ENCODE measurements at places on chromosomes 6 and 20.

DNA sequence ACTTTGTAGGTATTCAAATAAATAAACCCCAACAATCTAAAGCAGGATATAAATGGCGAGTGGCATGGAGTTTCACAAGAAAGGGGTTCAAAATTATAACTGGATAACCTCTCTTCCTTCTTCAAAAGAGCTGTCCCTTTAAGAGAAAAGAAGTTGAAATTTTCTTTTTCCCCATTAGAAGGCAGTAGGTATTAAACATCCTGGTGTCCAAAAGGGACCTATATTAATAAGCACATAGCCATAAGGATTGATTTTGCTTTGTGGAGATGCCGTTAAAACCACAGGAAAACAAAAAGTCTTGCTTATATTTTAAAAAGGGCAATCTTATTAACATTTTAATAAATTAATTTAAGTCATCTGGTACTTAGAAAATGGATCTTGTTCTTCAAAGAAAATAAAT, 76.5 kb downstream of the LYRM4 start:
- DNase-seq = no peak

GRCh38 chr6:24660105-24660504, 6.6 kb downstream of the TDP2 start:
- no peak for DNase-seq

GRCh38 chr6:51024126-51024525, 205.5 kb downstream of the TFAP2B start:
- no peak for DNase-seq

GRCh38 chr6:52557389-52558265, 19.2 kb downstream of the TRAM2 start:
- DNase-seq = peak; percentile 73

GRCh38 chr6:69106511-69106910, 471.4 kb downstream of the ADGRB3 start:
- no peak for DNase-seq

Measured in fibroblast of upper back skin (primary cell).